ENCODE measurements at places on chromosomes 5 and 9. TPM values are rescaled to one million over a fixed set of nuclear protein-coding genes. Genes with fewer than 3 reads are reported as not detected.

Gene LCN9
- polyA plus RNA-seq, result not detected

Gene RGS7BP
- not detected for polyA plus RNA-seq

Gene GABRA1
- polyA plus RNA-seq, result not detected

Gene TAF11L10
- polyA plus RNA-seq, result not detected

Gene EDIL3
- 0.14 TPM for polyA plus RNA-seq

Gene GABRA6
- polyA plus RNA-seq, result not detected

Gene TMC1
- polyA plus RNA-seq, result 0.06 TPM

Gene RASEF
- polyA plus RNA-seq, result 1.1 TPM

Gene CDKN2AIPNL
- polyA plus RNA-seq, result 17.5 TPM

Gene CERCAM
- polyA plus RNA-seq, result 50.7 TPM

Gene SHOC1
- polyA plus RNA-seq, result 0.01 TPM

Gene PCDHA4
- not detected for polyA plus RNA-seq

Gene ADGRD2
- polyA plus RNA-seq, result 0.10 TPM

Gene IZUMO3
- polyA plus RNA-seq, result not detected

Gene PCDHB14
- polyA plus RNA-seq, result 0.37 TPM

Gene WWC1
- 14.0 TPM for polyA plus RNA-seq

Gene PCDHB15
- 0.28 TPM for polyA plus RNA-seq

Gene TCF7
- polyA plus RNA-seq, result 2.0 TPM

Gene FGFR4
- 0.97 TPM for polyA plus RNA-seq

Gene SLC36A2
- polyA plus RNA-seq, result not detected

Gene TXNDC8
- not detected for polyA plus RNA-seq

Gene ACER2
- 11.8 TPM for polyA plus RNA-seq

Gene SEC16A
- 23.9 TPM for polyA plus RNA-seq

Gene PCDHB2
- 2.9 TPM for polyA plus RNA-seq

Gene SPINK6
- 5.3 TPM for polyA plus RNA-seq

Gene HAVCR1
- polyA plus RNA-seq, result not detected

Gene VCP
- polyA plus RNA-seq, result 310 TPM

Gene CD72
- polyA plus RNA-seq, result 0.49 TPM

Gene PCDH12
- polyA plus RNA-seq, result 0.07 TPM

Gene IGFBPL1
- polyA plus RNA-seq, result 0.11 TPM

Gene PCDHB13
- 0.16 TPM for polyA plus RNA-seq

Gene FST
- 324 TPM for polyA plus RNA-seq

Gene TRMO
- 11.0 TPM for polyA plus RNA-seq

Gene FOXB2
- polyA plus RNA-seq, result not detected

Gene DDX41
- polyA plus RNA-seq, result 115 TPM

Gene ISL1
- not detected for polyA plus RNA-seq

Gene SLC6A18
- polyA plus RNA-seq, result not detected

Gene CARD9
- polyA plus RNA-seq, result 0.14 TPM

Gene FAM114A2
- 11.6 TPM for polyA plus RNA-seq

Gene MYO10
- 13.1 TPM for polyA plus RNA-seq

Gene CORO2A
- polyA plus RNA-seq, result 17.4 TPM

Gene PCDHGB2
- 0.46 TPM for polyA plus RNA-seq

Gene CAMK4
- polyA plus RNA-seq, result 3.6 TPM
